ENCODE measurements at places on chromosomes 3 and 15.
A peak's percentile ranks its signal among the peaks of the same experiment; 100 is the strongest.

- no peak for DNase-seq
Measured at GRCh38 chr3:95228416-95228815, 1165.6 kb downstream of the NSUN3 start.

DNA sequence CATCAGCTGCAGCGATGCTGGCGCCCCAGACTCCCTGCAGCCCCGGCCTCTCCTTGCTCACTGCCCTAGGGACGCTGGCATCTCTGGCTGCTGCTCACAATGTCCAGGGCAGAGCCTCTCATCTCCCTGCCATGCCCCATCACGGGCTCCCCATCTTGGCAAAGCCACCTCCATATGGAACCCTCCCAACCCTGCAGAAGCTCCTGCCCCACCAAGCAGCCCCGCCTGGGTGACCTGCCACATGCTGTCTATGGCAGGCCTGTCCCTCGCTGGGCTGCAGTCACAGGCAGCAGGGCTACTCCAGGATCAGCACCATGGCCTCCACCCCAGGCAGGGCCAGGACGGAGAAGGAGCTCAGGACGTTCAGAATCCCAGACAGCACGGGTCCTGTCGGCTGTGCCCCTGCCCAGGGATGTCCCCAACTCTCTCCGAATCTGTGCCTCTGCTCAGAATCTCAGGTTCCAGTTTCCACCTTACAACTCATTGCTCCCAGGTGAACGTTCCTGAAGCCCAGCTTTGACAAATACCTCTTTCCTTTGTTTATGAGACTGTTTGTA, 58.4 kb downstream of the PLXNA1 start:
- no peak for DNase-seq

- DNase-seq: no peak
Measured at GRCh38 chr3:138172625-138173024, 2.1 kb downstream of the DBR1 start.

GRCh38 chr3:159922861-159923312, 65.7 kb upstream of the IL12A start:
- DNase-seq: no peak

DNA sequence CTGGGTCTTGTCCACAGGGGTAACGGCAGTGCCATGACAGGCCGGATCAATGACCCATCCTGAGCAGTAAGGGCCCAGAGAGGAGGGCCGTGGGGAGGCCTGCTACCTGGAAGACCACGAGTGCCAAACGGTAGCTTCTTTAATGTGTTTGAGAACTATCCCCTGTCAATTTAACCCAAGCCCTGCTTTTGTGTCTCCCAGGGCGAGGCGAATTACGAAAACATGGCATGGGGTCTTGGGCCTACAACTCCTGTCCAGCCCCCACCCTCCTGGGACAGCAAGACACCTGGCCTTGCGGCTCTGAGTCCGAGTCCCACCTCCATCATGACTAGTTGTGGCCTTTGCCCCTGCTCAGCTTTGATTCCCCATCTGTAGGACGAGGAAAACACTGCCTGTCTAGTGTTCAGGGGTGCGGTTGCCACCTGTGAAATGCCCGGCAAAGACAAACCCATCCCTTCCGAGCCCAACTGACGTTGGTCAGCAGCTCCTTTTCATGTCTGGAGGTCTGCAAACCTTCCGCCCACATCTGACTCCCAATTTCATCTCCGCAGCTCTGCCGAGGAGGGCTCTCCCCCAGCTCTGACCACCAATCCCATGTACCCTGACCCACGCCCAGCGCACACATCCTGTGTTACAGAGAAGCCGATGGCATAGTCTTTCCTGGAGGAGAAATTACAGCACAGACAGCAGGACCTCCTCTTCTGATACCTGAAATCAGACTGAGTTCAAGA, 28.9 kb upstream of the SNRPA1 start:
- DNase-seq: no peak

GRCh38 chr3:108090049-108090700, 656 bp downstream of the CD47 start:
- DNase-seq: peak; percentile 57

GRCh38 chr3:153242896-153243295, 80.9 kb downstream of the RAP2B start:
- no peak for DNase-seq

GRCh38 chr3:49566312-49566711, 12.0 kb downstream of the BSN start:
- no peak for DNase-seq

GRCh38 chr3:55297245-55297644, 189.9 kb downstream of the WNT5A start:
- DNase-seq: no peak

DNA sequence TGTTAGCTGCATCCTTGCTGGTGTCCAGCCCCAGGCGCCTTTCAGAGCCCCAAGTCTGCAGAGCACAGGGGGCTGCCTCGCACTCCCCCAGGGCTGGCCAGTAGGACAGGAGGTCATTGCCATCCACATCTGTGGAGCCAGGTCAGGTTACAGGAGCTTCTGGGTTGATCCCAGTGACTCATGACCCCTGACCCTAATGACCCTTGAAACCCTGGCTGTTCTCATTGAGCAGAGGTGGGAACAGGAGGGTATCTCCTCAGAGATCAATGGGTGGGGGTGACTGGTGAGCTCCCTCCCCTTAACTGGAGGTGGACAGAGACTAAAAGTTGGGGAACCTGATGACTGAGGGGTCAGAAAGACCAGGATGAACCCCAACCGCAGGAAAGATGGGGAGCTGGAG, 6.1 kb upstream of the SLC26A6 start:
- no peak for DNase-seq

GRCh38 chr15:60758961-60759729, 280.2 kb upstream of the ICE2 start:
- no peak for DNase-seq

DNA sequence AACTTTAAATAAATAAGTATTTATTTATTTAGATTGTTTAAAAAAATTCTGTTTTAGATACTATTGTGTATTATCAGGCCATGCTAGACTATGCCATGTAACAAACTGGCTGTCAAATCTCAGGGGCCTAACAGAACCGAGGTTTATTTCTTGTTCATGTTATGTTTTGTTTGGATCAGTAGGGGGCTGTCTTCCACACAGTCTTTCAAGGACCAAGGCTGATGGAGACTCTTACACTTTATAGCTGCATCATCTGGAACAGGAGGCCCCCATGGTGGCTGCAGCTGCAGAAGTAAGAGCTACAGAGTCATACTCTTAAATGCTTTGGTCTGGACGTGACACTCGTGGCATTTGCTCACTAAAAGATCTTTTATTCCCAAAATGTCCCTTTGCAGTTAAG, 33.0 kb upstream of the ARL14 start:
- DNase-seq: no peak

GRCh38 chr15:47485419-47485818, 231.9 kb upstream of the SEMA6D start:
- no peak for DNase-seq

- DNase-seq: no peak
Measured at GRCh38 chr15:68207176-68207935, 2.2 kb upstream of the CALML4 start.

DNA sequence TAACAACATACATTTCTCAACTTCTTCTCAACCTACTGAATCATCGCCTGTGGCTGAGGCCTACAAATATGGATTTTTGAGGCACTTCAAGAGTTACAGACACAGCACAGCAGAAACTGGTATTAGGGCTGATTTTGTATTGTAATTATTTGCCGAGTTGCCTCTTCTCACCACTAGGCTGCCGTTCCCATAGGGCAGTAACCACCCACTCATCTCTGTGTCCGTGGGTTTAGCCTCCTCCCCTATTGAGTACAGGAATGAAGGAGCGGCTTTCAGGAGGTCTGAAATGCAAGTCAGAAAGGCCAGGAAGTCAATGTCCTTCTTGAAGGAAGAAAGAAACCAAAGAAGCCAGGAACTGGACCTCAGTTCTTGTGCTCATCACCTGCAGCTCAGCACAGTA, 220.8 kb downstream of the MTHFS start:
- no peak for DNase-seq

DNA sequence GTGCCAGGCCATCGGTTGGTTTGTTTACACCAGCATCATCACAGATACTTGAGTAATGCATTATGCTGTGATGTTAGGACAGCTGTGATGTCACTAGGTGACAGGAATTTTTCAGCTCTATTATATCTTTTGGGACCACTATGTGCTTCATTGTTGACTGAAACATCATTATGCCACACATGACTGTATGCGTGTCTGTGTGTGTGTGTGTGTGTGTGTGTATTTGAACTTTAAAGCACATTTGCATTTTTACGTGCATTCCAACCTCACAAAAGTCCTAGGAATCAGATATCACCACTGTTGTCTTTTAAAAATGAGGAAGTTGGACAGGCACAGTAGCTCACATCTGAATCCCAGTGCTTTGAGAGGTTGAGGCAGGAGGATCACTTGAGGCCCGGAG, 223.0 kb downstream of the TBL1XR1 start:
- DNase-seq: no peak

- DNase-seq: peak; percentile 12
Measured at GRCh38 chr3:129441215-129441614, 1.2 kb downstream of the IFT122 start.

GRCh38 chr3:105816833-105817232, 52.0 kb downstream of the CBLB start:
- no peak for DNase-seq

- DNase-seq: no peak
Measured at GRCh38 chr15:25711691-25712090, 151.4 kb downstream of the ATP10A start.

DNA sequence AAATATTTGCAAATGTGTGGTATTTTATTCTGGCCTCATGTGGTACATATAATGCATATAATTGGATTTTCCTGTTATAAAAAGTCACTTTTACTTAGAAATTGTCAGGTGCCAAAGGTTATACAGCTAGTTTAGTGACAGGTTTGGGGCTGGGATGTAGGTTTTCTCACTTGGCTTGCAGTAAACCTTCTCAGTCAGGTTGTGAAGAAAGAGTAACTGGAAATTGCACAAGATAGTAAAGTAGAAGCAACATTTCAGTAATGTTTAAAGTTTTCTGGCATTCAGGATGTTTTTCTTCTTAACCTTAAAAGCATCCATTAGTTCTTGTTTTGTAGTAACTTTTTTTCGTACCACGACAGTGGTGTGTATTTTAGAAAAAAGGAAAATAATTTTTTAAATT, 53.9 kb downstream of the MEF2A start:
- no peak for DNase-seq

DNA sequence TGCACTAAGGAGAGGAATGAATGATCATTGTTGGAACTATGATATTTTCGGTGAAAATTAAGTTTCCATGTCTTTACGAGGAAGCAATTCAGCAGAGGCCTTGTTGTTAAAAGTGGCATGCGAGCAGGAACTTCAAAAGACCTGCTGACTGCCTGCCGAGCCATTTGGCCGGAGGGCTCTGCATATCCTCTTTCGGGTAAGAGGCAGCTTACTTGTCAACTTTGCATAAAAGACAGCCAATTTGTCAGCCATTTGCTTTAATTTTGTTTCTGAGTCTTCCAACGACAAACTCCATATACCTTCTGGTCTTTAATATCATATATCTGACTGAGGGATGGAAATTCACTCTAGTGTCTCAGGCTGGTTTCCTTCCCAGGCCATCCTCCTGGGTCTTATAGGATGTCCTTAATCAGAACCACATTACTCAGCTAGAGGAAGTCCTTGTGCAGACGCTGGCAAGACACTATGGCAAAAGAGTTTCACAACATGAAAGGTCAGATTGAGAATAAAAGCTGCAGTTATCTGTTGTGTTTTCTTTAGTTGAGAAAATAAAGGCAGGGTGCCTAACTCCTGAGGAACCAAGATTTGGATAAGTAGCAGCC, 128.7 kb upstream of the WNT5A start:
- DNase-seq: no peak

DNA sequence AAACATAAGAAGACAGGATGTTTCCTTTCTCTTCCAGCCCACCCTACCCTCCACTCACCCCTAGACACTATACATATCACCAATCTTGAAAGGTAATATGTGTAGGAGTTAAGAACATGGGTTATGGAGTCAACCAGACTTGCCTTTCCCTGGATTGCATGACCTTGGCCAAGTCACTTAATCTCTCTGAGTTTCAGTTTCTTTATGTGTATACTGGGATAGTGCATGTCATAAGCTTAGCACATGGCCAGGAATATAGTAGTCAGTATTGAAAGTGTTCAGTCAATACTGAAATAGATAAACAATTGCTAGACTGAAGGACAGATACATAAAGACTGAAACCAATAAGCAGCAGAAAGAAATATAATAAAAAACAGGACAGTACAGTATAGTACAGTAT, 283.2 kb upstream of the STT3B start:
- no peak for DNase-seq

GRCh38 chr3:156176048-156176447, 55.7 kb downstream of the KCNAB1 start:
- DNase-seq: no peak

DNA sequence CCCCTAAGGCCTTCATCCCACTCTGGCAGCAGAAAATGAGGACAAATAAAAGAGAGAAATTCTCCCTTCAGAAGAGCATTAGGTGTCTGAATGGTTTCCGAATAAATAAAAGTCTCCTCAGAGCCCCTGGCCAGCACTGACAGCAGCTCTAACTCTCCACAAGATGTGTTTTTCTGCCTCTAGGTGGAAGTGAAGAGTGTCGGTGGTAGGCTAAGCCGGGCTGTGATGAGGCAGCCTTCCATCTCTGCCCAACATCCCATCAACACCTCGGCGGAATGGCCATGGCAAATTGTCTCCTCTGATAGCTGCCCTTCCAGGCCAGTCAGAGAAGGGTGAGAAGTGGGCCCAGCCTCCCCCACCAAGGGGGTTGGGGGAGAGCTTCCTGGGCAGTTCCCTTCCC, 6.3 kb upstream of the CACNA2D2 start:
- no peak for DNase-seq

DNA sequence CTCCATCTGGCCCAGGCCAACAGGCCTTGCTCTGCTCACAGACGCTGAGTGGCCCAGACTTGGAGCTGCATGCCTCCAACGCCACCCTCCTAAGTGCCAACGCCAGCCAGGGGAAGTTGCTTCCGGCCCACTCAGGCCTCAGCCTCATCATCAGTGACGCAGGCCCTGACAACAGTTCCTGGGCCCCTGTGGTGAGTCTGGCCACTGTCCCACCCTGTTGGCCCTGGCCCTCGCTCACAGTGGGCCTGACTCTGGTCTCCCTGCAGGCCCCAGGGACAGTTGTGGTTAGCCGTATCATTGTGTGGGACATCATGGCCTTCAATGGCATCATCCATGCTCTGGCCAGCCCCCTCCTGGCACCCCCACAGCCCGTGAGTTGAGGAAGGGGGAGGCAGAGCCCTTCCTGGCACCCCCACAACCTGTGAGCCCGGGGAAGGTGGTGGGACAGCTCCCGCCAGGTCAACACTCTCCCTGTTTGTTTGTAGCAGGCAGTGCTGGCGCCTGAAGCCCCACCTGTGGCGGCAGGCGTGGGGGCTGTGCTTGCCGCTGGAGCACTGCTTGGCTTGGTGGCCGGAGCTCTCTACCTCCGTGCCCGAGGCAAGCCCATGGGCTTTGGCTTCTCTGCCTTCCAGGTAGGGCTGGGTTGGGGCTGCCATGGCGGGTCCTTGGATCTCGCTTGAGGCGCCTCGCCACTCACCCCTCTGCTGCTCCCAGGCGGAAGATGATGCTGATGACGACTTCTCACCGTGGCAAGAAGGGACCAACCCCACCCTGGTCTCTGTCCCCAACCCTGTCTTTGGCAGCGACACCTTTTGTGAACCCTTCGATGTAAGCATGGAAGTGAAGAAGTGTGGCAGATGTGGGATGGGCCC, 10.0 kb downstream of the NT5DC2 start:
- DNase-seq: no peak

- no peak for DNase-seq
Measured at GRCh38 chr3:14867936-14868570, 49.3 kb downstream of the FGD5 start.
